Cardiac fibroblast (primary cell): ENCODE measurements at places on chromosomes 1 and 21.

DNA sequence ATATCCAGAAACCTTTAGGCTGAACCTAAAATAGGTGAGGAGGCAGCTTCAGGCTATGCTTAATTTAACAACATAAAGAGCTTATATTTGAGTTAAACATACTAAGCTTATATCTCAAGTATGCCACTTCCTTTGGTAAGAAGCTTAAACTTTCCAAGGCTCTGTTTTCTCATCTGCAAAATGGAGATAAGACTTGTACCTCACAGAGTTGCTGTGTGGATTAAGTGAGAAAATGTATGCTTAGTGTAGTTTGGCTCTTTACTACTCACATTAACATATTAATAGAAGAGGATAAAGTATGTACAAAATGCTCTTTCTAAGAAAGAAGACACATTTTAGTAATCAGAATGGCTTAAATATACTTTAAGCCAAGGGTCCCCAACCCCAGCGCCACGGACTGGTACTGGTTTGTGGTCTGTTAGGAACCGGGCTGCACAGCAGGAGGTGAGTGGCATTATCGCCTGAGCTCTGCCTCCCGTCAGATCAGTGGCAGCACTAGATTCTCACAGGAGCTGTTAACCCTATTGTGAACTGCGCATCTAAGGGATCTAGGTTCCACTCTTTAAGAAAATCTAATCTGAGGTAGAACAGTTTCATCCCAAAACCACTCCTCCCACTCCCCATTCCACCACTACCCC, 77.2 kb downstream of the HS2ST1 start:
- no peak for DNase-seq

GRCh38 chr1:51570063-51570710, 46.7 kb upstream of the OSBPL9 start:
- DNase-seq: no peak

DNA sequence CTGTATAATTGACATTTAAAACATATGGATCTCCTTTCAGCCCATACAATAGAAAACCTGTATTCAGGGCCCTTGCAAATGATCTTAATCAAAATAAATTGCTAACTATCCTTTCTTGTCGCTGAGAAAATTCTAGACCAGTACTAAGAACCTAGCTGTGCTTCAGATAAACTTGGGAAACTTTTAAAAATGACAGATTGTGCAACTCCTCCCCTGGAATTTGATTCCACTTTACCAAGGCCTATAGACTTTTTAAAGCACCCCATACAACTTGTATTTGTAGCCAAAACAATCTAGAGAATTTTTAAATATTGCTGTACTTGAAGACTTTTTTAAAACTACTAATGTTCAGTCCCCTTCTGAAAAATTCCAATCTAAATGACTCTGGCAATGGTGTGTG, 51.6 kb downstream of the ZNF644 start:
- DNase-seq: no peak

- DNase-seq: no peak
Measured at GRCh38 chr1:185445594-185445993, 128.6 kb upstream of the IVNS1ABP start.
